NCI-H1694 (cell line): ENCODE measurements at places on chromosomes 16 and 17.

DNA sequence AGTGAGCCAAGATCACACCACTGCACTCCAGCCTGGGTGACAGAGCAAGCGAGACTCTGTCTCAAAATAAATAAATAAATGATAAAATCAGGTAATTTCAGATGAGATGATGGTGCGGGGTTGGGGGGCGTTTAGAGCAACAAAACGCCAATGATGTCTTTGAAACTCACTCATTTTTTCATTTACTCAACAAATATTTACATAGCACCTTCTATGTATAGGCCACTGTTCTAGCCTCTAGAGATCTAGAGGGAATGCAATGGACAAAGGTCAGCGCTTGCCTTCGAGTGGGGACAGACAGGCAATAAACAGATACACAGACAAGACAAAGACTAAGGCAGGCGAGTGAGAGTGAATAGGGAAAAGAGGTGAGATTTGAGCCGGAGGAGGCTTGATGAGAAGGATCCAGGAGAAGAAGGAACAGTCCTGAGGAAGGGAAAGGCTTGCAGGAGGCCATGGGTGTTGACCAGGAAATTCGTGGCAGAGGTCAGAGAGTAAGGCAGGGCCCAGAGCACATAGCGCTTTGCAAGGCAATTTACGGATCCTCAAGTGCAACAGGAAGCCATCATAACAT, 14.1 kb downstream of the ALDH3A1 start:
- DNase-seq, result no peak

GRCh38 chr17:83179811-83180210, 100.4 kb downstream of the METRNL start:
- DNase-seq, result no peak

- DNase-seq, result peak; percentile 48
Measured at GRCh38 chr17:59845595-59846393, 46.9 kb downstream of the TUBD1 start.

GRCh38 chr16:22624800-22625533, 114.3 kb downstream of the NPIPB5 start:
- DNase-seq, result no peak

DNA sequence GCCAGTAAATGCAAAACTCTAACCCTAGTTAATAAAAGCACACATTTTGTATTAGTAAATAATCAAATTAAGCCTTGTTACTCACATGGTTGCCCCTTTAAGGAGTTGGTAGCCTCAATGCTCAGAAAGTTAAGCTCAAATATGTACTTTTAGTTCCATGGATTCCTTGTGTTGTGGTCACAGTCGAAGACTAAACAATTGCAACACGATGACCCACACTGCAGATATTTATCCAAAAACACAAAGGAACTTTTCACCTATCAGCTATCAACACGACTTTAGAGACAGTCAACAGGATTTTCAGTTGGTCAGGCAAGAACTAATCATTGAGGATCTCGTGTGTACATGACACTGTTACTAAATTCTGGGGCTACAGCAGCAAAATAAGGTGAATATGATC, 47.4 kb upstream of the NUDT7 start:
- DNase-seq, result no peak

GRCh38 chr16:69438465-69438864, 14.0 kb downstream of the CYB5B start:
- DNase-seq, result no peak

- no peak for DNase-seq
Measured at GRCh38 chr17:38907930-38908675, 17.3 kb upstream of the LASP1NB start.

- DNase-seq, result no peak
Measured at GRCh38 chr16:10242916-10243315, 60.7 kb upstream of the GRIN2A start.
